ENCODE measurements at places on chromosomes 1 and 21.
A peak's percentile ranks its signal among the peaks of the same experiment; 100 is the strongest.

GRCh38 chr1:50279622-50280330 lies 143.5 kb downstream of the DMRTA2 start:
- no peak for DNase-seq

- no peak for DNase-seq
Observed at GRCh38 chr21:29218749-29219148, 80.0 kb upstream of the BACH1 start.

GRCh38 chr21:38823737-38824123 lies 18.0 kb downstream of the ETS2 start:
- DNase-seq = no peak

DNA sequence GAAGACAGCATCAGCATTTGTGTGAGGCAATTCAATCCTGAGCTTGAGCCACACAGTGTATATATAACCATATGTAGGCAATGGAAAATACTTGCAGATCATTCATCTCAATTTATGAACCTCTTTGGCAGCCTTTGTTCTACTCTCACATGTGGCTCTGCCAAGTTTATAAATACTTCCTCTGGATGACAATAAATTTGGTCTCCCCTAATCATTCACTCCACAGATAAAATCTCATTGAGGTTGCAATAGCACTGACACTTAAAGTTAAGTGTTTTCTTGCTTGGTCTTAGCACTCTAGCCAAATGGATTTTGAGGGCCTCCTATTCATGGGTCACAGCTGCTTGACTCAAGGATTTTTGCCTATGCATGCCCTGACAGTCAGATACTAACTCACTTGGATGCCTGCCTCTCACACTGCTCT lies 136.6 kb upstream of the VANGL1 start:
- DNase-seq = no peak

DNA sequence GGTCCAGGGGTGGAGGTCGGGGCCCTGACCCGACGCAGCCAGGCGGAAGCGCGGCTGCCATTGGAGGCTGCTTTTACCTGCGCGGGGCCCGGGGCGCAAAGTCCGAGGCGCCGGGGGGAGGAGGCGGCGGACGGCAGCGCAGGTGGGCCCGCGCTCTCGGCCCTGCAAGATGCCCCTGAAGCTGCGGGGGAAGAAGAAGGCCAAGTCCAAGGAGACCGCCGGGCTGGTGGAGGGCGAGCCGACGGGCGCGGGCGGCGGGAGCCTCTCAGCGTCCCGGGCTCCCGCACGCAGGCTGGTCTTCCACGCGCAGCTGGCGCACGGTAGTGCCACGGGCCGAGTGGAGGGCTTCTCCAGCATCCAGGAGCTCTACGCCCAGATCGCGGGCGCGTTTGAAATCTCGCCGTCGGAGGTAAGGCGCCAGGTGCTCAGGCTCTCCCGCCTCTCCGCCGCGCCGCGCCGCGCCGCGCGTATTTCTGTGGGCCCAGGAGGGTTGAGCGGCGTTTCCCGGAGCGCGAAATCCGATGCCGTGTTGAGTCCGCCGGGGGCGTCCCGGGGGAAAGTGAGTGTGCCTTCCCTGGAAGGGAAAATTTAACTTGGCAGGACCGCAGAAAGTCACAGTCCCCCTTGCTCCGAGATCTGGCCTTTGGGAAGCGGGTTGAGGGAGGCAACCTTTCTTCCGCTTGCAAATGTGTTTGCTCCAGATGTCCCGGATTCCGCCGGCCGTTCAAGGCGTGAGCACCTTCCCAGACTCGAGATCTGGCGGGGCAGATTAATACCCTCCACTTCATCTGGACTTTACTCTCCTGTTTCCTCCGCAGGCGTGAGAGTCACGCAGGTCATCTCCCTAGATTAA lies at the start of gene GIPC2:
TSS of gene GIPC2 (plus strand) at position 41 of the 853 bp plus-strand sequence. CDS start at position 170, 129 bp downstream.
- DNase-seq = no peak

GRCh38 chr21:29053011-29053553 lies 20.4 kb downstream of the CCT8 start:
- no peak for DNase-seq

DNA sequence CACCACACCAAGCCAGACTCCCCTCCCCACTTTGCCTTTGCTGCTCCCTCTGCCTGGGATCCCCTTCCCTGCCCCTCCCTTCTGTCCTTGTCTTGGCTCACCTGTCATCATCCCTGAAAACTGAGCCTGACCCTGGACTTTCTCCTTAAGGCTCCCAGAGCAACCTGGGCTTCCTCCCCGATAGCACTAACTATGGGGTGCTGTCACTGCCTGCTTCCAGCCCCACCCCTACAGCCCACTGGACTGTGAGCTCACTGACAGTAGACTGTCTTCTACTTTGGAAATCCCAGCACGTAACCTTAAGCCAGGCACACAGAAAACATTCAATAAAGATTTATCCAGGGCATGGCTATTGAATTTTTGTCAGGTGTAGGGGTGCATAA lies 9.5 kb upstream of the CSF1 start:
- DNase-seq = no peak

DNA sequence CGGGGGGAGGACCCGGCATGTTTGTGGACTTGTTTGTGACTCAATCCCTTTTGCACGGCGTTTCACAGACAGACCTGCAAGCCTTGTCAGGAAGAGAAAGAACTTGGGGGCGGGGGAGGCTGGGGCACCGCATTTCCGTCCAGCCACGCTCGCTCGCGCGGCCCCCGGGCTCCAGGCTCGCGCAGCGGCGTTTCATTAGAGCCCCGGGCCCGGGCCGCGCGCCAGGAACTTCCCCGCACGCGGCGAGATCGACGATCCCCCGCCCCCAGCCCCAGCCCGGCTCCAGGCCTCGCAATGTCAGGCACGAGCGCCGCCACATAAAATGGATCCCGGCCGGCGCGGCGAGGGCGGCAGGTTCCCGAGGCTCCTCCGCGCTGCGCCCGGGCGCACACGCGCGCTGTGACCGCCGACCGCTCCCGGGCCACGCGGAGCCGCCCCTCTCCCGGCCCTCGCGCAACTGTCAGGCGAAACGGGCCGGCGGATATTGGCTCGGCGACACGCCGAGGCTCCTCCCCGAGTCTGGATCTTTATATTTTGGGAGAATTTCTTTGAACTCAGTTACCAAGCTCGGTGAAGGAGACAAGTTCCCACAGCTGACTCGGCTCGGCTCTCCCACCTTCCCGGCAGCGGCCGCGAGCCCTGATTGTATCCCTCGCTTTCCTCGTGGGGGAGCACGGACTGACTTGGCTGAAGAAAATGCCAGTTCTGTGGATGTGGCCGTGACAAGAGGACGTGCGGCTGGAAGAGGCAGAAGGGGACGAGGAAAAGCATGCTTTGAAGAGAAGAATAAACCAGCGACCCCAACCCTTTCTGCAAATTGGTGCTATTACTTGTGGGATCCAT lies at the start of gene KIF26B:
TSS of gene KIF26B (plus strand) at position 557 of the 843 bp plus-strand sequence. CDS start 440 bp downstream, outside the sequence.
- DNase-seq = no peak

GRCh38 chr1:28256197-28256827 lies 3.0 kb upstream of the SESN2 start:
- no peak for DNase-seq

DNA sequence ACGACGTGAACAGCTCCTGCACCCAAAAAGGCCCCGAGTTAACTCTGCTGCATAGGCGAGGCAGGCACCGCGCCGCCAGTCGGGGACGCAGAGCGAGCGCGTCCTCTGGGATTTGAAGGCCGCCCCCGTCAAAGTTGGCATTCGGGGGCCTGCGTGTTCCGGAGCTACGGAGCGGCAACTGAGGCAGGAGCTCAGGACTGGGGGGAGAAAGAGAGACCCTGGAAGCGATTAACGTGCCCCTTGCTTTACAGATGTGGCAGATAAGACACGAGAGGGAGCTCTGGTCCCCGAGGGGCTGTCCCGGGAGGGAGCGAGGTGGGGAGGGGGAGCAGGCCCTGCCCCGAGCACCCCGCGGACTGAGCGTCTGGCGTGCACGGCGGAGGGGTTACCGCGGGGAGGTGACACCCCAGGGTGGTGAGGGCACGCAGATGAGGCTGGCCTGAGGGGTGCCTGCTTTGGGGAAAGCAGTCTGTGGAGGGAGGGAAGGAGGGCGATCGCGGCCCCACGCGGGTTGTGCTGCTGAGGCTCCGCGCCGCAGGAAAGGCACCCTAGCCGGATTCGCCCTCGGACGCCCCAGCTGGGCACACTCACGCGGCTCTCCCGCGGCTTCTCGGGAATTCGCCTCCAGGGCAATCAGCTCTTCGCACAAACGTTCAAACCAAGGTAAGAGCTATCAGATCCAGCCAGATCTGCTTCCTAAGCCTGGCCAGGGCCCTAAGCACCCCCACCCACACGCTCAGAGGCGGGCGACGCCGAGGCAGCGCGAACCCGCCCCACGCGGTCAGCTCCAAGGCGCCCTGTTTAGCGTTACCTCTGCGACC lies 26.5 kb downstream of the ACTA1 start:
- DNase-seq = no peak

- no peak for DNase-seq
Observed at GRCh38 chr1:114707604-114708003, 9.0 kb downstream of the NRAS start.

DNA sequence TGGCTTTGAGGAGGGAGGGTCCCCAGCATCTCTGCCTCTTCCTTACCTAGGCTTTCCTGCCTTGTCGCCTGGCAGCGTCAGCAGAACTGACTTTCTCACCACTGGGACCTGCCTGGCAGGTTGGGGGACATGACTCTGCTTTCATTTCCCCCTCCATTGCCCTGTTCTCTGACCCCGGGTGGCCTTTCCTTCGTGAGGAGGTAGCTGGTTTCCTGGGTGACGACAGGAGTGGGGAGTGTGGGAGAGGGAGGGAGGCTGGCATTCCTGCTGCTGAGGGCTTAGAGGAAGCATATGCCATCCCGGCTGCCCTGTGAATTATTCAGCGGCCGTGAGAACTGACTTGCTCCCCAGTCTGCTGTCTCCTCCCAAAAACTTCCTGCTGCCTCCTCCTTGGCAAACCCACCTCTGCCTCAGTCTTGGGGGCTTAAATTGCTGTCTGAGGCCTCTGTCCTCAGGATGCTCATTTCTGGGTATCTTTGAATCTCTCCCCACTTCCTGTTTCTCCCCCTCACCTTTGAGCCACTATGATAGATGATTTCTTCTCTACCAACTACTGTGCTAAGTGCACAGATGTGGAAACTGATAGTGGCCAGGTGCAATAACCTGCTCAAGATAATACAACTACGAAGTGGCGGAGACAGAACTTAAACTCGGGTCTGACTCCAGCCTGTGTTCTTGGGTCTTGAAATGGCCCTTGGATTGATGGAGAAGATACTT lies 182.0 kb upstream of the CSF3R start:
- no peak for DNase-seq

GRCh38 chr1:19204446-19205266 lies 5.4 kb downstream of the UBR4 start:
- DNase-seq = no peak

DNA sequence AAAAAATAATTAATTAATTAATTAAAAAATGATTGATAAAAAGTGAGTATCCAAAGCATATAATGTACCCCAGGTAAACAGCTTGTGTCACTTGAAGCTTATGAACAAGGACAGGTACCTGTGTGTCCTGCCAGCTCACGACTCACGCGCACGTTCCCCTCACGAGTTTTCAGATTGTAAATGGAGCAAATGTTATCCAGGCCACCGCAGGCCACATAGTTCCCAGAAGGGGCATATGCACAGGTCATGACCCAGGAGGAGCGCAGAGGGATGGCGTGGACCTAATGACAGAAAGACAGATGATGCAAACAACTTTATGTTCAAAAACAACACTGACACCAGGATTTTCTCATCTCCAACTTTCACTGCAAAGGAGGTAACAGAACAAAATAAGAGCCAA lies 26.0 kb upstream of the NADK start:
- DNase-seq = no peak

DNA sequence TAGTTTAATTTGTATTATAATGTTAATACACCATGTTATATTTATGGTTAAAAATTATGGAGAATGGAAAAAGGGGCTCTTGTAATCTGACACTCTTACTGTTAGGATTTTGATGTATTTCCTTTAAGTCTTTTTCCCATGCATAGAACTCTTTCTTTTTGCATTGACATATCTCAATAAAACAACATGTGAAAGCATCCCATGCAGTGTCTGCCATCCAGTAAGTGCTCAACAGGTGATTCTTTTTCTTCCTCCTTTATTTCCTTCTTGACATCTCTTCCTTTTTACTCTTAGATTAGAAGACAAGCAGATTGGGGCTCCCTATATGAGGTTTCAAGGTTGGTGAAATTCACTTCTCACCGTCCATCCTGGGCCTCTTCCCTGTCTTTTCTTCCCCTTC lies 2.8 kb downstream of the NEXN start:
- no peak for DNase-seq

GRCh38 chr1:246647113-246647512 lies 77.1 kb upstream of the SCCPDH start:
- DNase-seq = peak; percentile 45
